ENCODE measurements at places on chromosomes 7 and 10.

DNA sequence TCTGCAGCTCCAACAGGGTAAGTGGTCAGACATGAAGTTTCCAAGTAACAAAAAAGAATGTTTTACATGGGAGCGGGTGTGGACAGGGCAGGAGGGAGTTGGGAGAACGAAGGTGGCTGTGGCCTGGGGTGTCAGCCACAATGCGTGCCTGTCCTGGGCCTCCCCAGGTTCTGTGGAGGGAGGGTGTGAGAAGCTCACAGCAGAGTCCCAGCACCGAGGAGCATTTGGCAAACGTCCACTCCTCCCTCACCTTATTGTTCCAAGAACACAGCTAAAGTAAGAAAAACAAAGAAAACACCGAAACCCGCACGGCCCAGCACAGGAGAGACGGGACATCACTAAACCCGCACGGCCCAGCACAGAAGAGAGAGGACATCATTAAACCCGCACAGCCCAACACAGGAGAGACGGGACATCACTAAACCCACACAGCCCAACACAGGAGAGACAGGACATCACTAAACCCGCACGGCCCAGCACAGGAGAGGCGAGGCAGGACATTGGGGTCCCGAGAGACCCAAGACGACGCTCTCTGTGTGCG lies 226.4 kb downstream of the MAD1L1 start:
- DNase-seq = no peak

- no peak for DNase-seq
Observed at GRCh38 chr10:44576702-44577191, 191.8 kb upstream of the CXCL12 start.

DNA sequence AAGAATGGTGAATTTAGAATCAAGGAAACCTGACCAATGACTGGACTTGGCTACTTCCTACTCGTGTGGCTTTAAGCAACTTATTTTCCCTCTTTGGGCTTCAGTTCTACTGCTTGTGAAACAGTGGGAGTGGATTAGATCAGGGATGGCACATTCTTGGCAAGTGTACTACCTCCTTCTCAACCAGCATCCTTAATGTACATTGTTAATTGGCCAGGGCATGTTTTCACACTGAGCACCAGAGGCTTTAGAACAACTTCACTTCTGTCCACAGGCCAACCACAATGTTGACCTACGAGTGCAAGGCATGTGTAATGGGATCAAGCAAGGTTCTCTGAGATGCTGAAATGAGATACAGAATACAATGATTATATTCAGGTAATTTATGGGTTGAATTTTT lies 315.3 kb downstream of the ADRA2A start:
- no peak for DNase-seq

- peak; percentile 18 for DNase-seq
Observed at GRCh38 chr10:69090685-69091084, 2.8 kb downstream of the SRGN start.

DNA sequence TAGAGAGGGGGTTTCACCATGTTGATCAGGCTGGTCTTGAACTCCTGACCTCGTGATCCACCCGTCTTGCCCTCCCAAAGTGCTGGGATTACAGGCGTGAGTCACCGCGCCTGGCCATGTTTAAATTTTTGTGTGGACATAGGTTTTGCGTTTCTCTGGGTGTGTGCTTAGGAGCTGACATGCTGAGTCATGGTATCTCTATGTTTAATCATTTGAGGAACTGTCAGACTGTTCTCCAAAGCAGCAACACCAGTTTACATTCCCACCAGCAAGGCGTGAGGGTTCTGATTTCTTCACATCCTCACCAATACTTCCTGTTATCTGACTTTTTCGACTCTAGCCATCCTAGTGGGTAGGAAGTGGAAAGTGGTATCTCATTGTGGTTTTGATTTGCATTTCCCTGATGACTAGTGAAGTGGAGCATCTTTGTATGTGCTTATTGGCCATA lies 153.7 kb downstream of the DNAJB6 start:
- peak; percentile 96 for DNase-seq

DNA sequence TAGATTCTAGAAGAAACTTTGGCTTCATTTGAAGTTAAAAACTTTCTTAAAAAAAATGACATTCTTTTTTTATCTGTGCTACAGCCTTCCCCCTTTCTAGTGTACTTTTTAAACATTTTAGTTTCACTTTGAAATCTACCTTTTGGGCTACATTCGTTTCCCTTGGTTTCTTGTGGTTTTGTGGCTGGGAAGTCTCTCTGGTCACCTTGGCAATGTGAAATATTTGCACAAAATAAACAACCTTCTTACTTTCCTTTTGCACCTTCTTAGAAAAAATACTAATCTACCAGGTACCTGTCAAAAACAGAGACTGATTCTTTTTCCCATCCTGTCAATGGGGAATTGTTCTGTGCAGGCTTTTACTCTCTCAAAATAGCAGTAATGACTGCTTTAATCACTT lies 350.2 kb downstream of the GATA3 start:
- peak; percentile 57 for DNase-seq

DNA sequence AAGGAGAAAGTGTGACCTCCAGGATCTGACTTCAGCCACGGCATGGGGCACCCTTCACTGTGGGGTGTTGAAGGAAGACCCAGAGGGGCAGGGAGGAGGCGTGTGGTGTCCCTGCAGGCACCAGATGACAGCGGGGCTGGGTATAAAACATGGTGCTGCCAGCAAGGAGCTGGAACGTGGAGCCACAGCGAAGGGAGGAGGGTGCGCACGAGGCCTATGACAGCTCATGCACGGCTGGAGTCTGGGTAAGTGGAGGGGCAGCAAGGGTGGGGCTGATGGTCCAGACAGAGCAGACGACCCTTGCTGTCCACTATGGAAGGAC lies 27.8 kb upstream of the FOXL3 start:
- no peak for DNase-seq

DNA sequence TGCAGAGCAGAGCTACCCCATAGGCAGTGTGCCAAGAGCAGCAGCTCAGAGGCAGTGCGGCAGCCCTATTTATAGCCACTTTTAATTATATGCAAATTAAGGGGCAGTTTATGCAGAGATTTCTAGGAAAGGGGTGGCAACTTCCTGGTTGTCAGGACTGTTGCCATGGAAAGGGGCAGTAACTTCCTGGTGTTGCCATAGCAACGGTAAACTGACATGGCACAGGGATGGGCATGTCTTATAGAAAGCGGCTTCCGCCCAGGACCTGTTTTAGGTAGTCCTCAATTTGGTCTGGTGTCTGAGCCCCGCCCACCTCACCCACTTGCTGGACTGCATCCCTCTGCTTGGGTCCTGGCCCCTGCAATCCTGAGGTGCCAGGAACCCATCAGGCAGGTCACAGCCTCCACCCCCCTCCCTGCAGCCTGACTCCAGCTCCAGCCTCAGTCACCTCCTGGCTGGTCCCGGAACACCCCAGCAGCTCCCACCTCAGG lies 115.8 kb downstream of the TMEM130 start:
- peak; percentile 37 for DNase-seq

- DNase-seq = no peak
Observed at GRCh38 chr10:62341419-62341818, 32.8 kb upstream of the ZNF365 start.

GRCh38 chr10:43849551-43849950 lies 200.9 kb upstream of the ZNF32 start:
- no peak for DNase-seq

DNA sequence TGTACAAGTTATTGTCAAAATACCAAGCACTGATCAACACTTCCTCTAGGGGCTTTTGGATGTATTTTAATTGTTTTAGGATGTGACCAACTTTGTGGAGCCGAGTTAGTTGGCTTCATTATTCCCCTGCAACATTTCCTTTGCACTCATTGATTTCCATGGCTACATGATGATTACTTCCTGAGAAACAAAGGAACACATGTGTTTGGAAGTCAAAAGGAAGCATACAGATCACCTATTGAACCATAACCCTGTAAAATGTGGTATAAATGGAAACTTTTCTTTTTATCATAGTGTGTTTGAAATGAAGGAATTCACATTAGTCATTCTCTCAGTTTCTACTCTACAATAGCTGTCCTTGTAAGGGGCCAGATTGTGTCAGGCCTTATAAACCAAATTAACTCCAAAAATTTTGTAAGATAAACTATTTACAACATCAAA lies 32.2 kb upstream of the EXOC6 start:
- peak; percentile 56 for DNase-seq

Measured in RPMI7951 (cell line).